Fibroblast of skin of right quadriceps (primary cell): ENCODE measurements at places on chromosomes 12 and 14.

- DNase-seq = no peak
These were observed 258.9 kb downstream of the VRK1 start for GRCh38 chr14:97056086-97056485.

DNA sequence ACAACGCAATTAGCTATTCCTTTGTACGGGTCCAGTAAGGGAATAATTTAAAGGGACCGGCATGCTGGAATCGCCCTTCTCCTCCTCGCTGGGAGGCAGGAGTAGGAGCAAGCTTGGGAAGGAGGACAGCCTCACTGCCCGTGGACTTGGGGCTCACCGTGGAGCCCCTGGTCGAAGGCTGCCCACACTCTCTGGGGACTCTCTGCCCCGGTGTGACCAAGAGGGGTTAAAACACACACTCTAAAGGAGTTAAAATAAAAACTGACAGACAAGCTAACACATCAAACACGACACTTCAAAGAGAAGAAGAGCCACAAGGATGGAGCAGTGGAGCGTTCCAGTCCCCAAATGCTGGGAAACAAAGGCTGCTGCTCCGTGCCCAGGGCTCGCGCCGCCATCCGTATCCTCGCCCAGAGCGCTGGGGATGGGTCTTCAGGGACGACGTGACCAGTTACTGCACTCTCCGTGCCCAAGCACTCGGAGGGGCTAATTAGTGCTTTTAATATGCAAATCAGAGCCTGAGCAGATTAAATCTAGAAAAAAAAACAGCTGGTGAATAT, 123.3 kb downstream of the PAPOLA start:
- DNase-seq = no peak

- peak; percentile 81 for DNase-seq
These were observed 107.0 kb downstream of the HELB start for GRCh38 chr12:66409195-66409871.

DNA sequence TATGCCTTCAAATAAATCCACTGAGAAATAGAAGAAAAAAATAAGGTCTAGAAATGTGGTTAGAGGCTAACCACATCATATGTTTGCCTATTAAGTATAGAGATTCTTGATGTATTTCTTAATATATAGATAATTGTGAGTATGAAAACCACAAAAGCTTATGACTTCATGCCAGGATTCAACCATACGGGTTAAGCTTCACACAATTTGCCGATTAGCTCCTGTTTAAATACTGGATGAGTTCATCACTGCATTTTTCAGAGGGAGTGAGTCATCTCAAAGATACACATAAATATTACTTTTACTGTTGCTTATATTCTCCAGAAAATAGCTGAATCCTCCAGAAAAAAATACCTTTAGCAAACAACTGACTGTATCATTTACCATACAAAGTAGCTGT, 79.6 kb downstream of the RPL10L start:
- DNase-seq = peak; percentile 90

DNA sequence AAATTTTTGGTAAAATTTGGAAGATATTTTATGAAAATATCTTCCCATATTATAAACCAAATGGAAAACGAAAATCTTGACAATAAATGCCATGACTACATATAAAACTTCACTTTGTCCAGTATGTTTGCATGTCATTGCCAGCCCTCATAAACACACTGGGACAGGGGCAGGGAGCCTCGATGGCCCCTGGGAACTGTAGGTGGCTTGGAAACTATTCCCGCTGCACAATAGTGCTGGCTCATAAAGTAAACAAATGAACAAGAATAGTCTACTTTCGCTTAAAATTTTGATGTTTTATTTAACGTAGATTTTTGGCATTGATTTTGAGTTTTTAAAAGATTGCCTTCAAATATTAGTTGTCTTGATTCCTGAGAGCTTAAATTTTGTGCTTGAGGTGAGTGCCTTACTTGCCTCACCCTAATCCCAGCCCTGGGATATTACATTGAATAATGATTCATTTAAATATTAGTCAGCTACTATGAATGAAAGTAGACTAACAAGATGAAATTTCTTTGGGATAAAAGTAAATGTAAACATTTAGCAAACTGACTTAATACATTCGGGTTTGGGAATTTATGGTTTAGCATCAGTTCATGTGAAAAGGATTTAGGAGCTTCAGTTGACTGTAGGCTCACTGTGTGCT, 74.0 kb upstream of the PKP2 start:
- no peak for DNase-seq

DNA sequence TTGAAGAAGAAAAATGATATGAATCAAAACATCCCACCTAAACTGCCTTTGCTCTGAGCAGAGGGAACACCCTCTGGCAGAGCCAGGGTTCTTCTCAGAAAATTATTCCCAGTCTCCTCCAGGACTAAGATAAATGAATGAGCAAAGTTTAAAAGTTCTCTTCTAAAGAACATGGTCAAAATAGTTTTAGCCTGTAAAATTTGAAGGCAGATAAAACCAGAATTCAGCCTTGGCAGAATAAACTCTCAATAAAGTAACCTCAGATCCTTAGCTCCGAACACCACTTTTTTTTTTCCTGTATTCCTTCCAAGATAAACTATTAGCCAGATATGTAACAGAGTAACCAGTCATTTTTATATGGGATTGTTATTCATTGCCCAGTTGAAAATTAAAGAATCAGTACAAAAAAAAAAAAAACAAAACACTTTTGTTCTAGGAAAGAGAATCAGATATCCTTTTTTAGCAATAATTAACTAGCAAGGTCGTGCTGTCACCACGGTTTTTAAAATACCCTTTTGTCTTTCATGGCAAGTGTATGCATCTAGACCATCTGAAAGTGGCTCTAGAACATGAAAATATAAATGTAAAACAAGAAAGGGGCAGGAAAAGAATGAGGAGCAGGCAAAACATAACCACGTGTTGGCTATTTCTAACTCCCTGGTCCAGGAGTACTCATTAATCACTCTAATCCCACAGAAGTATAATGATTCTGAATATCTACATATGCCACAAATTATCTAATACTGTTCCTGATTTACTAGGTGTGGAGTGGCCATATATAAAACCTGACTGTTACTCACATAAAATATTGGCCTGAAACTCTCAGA, 60.8 kb downstream of the CAPZA3 start:
- peak; percentile 80 for DNase-seq

- peak; percentile 57 for DNase-seq
These were observed 129.2 kb downstream of the DIP2B start for GRCh38 chr12:50633955-50634354.

- DNase-seq = peak; percentile 9
These were observed 31.9 kb downstream of the GUCY2C start for GRCh38 chr12:14664434-14665023.

- DNase-seq = no peak
These were observed 879.2 kb downstream of the AACS start for GRCh38 chr12:125944446-125944845.

DNA sequence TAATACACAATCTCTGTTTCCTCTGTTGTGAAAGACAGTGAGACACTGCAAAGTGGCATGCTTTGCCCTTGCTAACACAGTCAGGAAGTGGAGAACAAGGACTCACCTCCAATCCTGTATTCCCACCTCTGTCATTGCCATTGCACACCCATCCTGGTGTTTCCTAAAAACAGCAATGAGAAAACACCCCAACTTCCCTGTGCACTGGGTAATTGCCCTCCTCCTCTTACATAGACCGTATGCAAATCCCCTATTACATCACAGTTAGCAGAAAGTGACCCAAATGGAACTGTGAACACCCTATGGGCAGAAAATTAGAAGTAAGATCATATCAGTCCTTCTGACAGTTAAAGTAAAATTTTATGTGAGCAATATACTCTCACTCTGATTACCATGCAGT, 355.5 kb downstream of the BCL11B start:
- no peak for DNase-seq

- DNase-seq = peak; percentile 88
These were observed 1.5 kb downstream of the FRMD6 start for GRCh38 chr14:51653079-51653774.

DNA sequence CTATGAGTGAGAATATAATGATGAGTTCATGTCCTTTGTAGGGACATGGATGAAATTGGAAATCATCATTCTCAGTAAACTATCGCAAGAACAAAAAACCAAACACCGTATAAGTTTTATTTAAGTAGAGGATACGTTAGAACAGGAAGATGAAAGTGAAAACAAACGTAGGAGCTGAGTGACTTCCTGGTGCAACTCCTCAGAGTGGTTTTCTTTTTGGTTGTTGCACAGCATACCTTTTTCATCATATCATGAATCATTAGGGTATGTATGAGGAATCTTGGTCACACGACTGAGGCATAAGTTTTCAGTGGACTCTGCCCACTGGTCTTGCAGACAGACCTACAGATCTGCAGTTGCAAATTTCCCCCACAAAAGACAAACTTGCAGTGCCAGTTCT, 199.0 kb downstream of the LRFN5 start:
- DNase-seq = no peak

GRCh38 chr14:100289916-100290606, 16.2 kb downstream of the SLC25A29 start:
- no peak for DNase-seq

GRCh38 chr14:77024171-77024691, 4.3 kb downstream of the IRF2BPL start:
- DNase-seq = peak; percentile 50

DNA sequence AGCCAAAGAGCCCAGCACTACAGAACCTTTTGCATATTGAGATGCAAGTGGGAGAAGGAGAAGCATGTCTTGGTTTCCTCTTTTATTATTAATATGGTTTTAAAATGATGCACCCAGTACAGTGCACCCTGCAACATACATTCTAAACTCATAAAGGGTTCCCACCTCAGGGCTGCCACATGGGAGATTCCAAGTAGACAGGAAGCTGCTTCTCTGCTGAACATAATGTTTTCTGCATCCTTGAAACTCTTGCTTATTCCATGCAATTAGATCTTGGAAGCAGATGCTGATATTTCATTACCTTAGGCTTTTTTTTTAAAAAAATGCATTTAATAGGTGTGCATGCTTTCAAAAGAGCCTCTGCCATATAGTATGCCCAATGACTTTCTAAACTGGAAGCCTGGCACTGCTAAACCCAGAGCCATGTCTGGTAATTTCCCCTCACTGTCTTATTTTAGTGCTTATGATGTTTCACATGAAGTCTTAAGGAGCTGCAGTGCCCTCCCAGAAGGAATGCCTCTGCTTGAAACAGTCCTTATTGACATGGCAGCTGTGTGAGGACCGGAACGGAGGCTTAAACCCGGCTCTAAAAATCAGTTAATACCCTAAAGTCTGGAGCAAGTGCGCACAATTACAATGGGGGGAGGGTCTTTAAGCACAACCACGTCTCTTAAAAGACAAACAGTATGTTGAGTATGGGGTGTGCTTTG, 2.0 kb upstream of the SIX1 start:
- DNase-seq = no peak

- peak; percentile 85 for DNase-seq
These were observed 50.5 kb upstream of the DACT1 start for GRCh38 chr14:58587271-58587670.

DNA sequence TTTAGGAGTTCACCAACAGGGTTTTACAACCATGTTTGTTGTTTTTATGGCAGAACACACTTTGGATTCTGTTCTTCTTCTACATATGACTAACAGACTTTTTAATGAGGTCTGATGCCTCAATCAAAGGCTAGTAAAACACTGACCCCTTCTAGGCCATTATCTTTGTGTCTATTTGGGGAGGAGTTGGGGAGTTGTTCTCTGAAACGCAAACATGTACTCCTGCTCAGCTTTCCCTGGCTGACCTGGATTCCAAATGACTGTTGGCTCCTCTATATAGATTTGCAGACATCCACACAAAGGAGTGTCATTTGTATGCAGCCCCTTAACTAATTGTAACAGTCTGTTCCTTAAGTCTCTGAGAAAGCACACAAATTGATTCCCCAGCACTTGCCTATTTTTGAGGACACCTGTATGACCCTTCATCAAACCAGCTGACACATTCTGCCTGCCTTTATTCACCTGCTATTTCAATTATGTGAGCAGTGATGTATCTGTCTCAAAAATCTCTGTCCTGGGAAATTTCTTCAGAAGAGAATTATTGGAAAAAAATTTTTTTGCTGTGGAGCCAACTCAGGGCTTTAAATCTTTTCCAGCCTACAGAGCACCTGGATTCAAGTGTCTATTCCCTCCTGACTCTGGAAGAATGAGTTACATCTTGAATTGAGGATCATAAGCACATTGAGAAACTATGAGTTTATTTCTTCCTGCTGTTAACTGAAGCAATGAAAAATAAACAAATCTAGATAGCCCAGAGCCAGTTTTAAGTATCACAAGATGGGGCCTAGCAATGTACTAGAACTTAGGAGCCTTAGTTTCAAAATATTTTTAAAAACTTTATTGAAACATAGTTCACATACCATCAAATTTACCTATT, 417.2 kb downstream of the RAD51B start:
- no peak for DNase-seq

GRCh38 chr14:61233436-61233956, 47.6 kb downstream of the TMEM30B start:
- DNase-seq = no peak

DNA sequence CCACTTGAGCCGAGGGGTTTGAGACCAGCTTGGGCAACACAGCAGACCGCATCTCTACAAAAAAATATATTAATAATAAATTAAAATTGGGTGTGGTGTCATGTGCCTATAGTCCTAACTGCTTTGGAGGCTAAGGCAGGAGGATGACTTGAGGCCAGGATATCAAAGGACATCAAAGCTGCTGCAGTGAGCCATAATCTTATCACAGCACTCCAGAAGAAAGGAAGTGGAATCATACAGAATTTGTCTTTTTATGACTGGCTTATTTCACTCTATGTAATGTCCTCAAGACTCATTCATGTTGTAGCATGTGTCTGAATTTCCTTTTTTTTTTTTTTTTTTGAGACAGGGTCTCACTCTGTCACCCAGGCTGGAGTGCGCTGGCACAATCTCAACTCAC, 43.9 kb upstream of the NUDT4 start:
- no peak for DNase-seq

GRCh38 chr12:110556705-110557104, 26.4 kb downstream of the PPTC7 start:
- no peak for DNase-seq

GRCh38 chr14:77970646-77971045, 170.7 kb downstream of the ADCK1 start:
- DNase-seq = no peak
